ENCODE measurements at places on chromosomes 3 and 15.

DNA sequence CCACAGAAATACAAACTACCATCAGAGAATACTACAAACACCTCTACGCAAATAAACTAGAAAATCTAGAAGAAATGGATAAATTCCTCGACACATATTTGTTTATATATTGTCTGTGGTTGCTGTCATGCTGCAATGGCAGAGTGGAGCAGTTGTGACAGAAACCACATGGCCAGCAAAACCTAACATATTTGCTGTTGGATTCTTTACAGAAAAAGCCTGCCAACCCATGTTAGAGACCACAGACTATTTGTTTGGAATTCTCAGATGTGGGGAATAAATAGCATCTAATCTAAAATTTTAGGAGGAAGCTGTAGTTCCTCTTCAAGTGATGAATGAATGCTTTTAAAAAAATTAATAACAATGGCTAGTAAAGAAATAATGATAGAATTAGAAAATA is 341.6 kb upstream of the AZI2 start:
- no peak for DNase-seq

DNA sequence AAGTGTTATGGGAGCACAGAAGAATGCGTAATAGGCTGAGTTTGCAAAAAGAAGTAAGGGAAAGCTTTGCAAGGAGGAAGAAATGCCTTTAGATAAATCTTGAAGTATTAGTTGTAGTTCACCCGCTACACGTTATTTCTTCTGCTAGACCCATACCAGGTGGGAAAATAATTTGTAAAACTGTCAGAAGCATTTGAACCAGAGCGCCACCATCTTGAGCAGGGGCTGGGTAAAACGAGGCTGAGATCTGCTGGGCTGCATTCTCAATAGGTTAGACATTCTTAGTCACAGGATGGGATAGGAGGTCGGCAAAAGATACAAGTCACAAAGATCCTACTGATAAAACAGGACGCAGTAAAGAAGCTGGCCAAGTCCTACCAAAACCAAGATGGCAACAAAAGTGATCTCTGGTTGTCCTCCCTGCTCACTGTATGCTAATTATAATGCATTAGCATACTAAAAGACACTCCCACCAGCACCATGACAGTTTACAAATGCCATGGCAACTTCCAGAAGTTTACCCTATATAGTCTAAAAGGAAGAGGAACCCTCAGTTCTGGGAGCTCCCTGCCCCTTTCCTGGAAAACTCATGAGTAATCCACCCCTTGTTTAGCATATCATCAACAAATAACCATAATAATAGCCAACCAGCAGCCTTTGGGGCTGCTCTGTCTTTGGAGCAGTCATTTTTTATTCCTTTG is 50.0 kb upstream of the ZNF280D start:
- DNase-seq, result no peak

DNA sequence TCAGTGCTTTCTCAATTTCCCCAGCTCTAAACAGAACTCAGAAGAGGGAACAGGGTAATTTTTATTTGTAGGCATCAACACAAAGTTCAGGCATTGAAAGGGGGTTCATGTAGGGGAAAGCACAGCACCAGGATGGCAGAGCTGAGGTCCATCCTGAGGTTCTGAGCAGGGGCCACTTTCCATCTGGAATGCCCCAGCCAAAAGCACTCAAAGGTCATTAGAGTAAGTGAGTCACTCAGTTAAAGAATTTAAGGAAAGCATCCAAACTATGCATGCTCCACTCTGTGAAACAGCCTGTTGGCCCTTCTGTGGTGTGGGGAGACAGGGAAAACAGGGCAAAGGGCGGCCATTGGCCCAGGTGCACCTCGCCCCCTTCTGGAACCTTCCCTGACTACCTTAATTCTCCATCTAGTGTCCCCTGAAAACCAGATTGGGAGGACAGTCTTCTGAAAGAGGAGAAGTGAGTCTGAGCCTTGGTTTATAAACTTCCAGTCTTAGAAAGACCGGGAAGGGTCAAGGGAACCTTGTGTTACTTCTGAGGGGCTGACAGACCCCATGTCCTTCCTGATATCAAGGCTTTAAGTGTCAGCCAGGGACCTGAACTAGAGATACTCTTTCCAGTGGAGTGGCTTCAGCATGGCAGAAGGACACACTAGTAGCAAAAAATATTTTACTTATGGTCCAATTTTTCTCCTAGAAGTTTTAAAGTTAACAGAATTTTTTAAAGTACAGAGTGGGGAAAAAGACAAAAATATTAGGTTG is 133.3 kb downstream of the MYLK start:
- DNase-seq, result peak; percentile 79

DNA sequence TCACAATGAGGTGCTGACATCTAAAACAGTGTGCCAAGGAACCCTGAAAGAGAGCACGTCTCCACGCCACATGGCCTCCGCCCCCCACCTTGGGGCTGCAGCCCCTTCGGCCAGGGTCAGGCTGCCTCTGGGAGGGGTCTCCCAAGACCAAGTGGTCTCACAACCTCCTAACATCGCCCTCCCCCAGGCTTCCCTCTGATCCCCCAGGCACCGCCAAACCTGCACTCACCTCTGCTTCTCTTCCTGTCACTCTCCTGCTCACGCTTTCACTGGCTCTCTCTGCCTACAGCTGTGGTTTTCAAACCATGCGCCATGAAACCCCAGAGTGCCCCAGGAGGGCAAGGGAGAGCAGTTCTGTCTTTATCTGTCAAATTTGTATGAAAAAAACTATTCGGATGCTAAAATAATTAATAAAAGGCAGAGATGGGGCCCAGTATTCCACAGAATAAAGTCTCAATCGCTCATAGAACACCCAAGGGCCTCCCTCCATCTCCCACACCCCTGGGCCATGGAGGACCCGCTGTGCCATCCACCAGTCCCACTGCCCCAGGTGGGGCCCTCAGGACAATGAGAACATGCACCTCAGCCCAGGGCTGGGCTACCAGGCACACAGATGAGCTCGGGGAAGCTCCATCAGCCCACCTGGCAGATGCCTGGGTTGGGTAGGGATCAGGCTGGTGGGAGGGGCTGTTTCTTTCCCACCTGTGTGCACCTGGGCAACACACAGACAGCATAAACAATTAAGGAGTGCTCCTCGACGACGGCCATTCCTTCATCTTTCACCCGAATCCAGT is 21.5 kb downstream of the CYFIP1 start:
- DNase-seq, result no peak

- no peak for DNase-seq
Observed at GRCh38 chr15:38843051-38843501, 278.5 kb upstream of the RASGRP1 start.

DNA sequence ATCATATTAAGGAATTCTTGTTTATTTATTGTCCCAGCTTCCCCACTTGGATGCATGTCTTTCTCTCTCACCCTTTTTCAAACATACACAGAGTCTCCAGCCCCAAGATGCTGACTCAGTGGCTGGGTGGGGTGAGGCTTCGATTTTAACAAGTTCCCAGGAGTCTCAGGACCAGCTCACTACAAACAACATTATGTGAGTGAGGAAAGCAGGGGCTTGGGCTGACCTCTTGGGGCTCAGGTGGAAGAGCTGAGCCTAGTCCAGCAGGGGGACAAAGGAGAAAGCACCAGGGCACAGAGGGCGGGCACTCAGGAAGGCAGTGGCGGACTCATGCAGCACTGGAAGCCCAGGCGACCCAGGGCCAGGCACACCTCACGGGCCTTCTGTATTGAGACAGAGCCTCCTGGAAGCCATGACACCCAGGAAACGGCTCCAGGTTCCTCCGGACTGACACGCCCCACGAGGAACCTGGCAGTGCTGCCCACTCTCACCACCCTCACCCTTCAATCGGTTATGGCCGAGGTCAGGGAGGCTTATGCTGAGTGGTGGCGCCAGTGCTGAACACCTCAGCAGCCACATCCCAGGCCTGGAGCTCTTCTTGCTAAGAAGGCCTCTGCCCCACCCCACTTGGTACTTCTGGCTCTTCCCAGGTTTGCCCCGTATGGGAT is 97.4 kb downstream of the LRIG1 start:
- DNase-seq, result no peak

- DNase-seq, result peak; percentile 51
Observed at GRCh38 chr15:43187544-43188155, 2.4 kb downstream of the CCNDBP1 start.

DNA sequence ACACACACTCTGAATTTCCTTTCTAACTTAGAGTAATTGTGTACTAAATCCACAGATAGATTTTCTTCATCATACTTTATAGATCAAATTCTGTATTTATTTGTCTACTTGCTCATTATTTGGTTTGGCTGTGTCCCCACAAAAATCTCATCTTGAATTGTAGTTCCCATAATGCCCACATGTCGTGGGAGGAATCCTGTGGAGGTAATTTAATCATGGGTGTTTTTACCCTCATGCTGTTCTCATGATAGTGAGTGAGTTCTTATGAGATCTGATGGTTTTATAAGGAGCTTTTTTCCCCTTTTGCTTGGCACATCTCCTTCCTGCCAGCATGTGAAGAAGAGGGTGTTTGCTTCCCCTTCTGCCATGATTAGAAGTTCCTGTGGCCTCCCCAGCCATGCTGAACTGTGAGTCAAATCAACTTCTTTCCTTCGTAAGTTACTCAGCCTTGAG is 198.3 kb upstream of the TGFBR2 start:
- DNase-seq, result no peak
